Activated CD8-positive, alpha-beta T cell treated with anti-CD3 and anti-CD28 coated beads, Interleukin-2, amount 10 ng/mL, durations not matched to agents 7 days and 5 days (primary cell): ENCODE measurements at places on chromosomes 16 and 17.

DNA sequence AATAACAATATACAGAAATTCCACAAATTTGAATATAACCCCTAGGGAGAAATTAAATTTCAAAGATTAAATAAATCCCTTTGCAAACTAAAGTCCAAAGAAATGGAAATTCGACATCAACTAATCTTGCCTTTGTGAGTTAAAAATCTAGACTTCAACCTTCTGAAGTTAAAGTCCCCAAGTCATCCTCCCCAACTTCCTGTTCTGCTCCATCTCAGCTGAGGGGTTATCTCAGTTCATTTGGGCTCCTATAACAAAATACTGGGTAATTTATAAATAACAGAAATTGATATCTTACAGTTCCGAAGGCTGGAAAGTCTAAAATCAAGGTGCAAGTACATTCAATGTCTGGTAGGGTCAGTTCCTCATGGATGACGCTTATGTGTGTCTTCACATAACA is 22.8 kb upstream of the KDM6B start:
- no peak for DNase-seq

DNA sequence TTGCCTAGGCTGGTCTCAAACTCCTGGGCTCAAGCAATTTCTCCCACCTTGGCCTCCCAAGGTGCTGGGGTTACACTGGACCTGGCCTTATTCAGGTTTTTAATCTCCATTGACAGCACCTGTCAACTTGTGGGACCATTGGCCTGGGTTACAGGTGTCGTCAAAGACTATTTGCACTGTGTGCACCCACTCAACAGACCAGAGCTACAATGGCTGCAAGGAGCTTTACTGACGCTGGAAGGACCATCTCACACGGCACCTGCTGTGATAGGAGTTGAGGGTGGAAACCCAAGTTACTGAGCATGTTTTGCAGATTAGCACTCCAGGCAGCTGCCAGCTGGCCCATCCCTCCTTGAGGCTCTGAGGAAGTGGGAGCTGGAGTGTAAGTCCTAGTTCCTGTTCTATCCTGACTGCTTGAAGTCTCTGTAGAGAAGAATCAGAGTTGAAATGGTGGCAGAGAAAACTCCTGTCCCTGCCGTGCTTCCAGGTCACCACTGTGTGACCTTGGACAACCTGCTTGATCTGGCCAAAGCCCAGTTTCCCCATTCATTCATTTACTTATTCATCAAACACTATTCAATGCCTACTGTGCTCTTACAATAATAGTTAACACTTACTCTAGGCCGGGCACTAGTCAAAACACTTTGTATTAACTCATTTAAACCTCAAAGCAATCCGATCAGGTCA is 42.4 kb upstream of the LONP2 start:
- no peak for DNase-seq

GRCh38 chr17:39139161-39139511 is 12.3 kb downstream of the PLXDC1 start:
- no peak for DNase-seq

GRCh38 chr16:60405286-60405685 is 1631.0 kb downstream of the CDH8 start:
- DNase-seq = no peak

GRCh38 chr16:1546430-1546829 is 13.0 kb downstream of the TMEM204 start:
- DNase-seq = no peak

- no peak for DNase-seq
Measured at GRCh38 chr16:81813648-81814047, 34.6 kb downstream of the PLCG2 start.

- DNase-seq = no peak
Measured at GRCh38 chr16:29993903-29994599, 1.4 kb downstream of the HIRIP3 start.

DNA sequence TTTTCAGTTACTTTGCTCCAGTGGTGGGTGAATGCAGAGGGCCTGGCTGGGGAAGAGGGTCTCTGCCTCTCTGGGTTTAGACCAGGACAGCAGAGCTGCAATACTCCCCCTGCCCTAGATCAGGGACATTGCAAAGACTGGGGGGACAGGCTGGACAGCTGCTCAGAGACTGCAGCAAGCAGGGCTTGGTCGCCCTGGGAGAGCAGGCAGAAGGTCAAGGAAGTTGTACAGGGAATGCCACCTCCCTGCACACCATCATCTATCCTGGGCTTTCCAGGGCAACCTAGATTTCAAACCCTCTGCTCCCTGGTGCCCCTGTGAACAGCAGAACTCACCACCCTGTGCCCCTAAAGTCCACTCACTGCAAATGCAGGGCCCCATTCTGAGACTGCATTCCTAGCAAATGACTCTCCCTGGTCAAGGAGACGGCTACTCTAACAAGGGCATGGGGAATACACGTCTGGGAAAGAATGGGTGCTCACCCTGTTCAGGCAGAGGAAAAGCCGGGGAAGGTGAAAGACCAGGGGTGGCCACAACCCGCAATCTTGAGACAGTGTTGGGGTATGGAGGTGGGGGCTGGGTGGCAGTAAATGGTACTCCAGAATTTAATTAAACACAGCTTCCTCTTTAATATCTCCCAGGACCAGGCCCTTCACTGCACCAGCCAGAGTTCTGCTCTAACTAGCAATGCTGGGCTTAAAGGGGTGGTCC is 1.0 kb downstream of the KIFC3 start:
- DNase-seq = no peak

DNA sequence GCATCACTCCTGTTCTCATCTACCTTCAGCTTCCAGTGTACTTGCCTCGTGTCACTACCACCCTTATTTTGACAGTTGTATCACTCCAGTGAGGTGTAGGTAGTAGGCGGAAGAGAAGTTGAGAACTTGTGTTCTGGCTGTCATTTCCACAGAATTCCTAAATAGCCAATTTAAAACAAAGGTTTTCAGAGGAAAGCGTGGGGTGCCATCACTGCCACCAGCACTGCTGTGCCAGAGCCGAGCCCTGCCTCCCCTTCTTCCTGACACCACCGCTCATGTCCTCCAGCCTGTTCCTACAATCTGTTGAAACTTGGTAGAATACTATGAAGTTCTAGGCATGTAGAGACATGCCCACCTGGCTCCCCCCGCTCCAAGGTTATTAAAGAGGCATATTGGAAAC is 215.8 kb downstream of the TANC2 start:
- DNase-seq = no peak

DNA sequence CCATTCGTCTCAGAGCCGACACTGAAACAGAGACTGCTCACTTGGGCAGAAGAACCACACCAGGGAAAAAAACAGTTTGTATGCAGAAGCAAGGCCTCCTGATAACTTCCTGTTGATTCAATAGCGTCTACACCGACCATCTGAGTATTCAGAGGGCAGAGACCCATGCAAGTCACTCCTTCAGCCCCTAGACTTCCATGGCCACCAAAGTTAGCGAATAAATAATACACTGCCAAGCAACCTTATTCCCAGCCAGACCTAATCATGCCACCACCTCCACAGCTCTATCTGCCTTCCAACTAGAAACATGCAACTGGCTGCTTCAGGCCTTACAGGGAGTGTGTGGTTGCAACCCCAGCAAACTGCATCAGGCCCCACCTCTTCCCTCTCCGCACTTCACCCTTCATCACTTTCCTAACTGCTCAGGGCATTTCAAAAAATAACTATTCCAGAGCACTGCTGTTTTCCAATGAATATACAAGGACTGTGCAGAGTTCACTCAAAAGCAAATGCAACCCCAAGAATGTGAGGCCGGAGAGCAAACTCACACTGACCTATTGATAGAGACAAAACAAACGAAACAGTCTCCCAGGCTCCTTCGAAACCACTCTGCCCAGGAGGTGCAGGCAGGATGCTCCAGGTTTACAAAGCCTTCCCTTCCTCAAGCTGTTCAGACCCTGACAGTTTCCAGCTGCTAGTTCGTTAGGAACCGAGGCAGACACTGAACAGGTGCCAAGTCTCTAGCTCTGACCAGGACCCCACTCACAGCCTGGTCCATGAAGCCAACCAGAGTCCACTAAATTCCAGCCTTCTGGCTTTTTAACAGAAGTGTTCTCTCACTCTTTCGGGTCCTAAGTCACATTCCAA is 3.6 kb downstream of the USP7 start:
- DNase-seq = peak; percentile 44

- no peak for DNase-seq
Measured at GRCh38 chr16:969508-970385, 1.0 kb downstream of the LMF1 start.

DNA sequence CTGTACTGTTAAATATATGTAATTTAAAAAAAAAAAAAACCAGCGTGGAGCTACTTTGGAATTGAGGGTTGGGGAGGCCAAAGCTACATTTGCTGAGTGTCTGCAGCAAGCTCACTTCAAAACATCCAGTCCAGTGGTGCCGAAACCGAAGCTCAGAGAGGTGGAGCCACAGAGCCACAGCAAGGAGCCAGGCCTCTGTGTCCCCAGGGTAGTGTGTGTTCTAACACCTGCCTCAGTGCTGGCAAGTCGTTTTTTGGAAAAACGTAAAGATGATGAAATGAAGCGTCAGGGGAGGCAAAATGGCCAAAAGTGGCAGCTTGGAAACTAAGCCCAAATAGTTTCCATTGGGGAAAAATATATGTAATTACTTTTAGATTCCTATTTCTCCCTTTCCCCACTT is 36.1 kb upstream of the MRC2 start:
- no peak for DNase-seq

GRCh38 chr17:72671016-72671415 is 421.5 kb downstream of the SLC39A11 start:
- no peak for DNase-seq

- DNase-seq = peak; percentile 36
Measured at GRCh38 chr16:3963203-3963602, 82.7 kb upstream of the CREBBP start.

- no peak for DNase-seq
Measured at GRCh38 chr17:59335685-59336084, 4.2 kb downstream of the YPEL2 start.

DNA sequence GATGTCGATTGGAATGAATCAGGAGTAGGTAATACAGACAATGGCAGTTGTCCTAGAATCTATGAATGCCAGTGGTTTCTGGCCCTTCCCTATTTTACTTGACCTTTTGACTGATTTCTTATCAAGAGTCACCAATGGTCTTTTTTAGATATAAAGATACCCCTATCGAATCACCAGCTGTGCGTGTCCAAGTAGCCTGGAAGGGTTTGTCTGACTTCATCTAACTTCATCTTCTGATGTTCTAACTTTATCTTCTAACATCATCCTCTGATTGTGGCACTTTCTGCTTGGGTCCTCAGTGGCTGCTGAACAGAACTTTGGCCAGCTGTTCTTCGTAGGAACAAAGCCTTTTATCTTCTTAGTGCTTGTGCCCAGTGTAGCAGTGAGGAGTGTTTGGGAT is 129.7 kb downstream of the MSI2 start:
- DNase-seq = no peak

DNA sequence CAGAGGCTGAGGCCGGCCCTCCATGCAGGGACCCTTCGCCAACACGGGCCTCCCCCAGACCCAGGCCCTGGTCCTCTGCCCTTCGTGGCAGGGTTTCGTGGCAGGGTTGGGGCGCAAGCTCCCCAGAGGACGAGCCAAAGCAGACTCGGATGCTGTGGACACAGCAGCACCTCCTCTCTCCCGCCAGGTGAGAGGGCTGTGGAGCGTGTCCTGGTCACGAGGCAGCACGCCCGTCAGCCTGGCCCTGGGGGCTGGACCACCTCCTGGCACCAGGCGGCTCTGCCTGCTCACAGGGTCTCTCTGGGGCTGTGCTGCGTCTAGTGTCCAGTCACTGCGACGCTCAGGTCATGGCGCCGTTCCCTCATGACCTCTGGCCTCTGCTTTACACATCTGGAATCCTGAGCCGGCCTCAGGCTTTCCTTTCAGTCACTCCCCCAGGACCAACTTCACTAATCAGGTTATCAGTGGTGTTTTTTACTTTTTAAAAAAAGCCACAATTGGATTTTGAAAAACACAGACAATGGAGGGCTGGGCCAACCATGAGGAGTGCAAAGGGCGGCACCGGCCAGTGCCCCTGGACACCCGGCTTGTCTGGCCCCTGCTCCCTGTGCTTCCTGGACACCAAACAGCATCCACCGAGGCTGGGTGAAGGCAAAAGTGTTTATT is 5.4 kb downstream of the NDUFAF8 start:
- no peak for DNase-seq
